ENCODE measurements at places on chromosomes 13 and 19.
A peak's percentile ranks its signal among the peaks of the same experiment; 100 is the strongest.

DNA sequence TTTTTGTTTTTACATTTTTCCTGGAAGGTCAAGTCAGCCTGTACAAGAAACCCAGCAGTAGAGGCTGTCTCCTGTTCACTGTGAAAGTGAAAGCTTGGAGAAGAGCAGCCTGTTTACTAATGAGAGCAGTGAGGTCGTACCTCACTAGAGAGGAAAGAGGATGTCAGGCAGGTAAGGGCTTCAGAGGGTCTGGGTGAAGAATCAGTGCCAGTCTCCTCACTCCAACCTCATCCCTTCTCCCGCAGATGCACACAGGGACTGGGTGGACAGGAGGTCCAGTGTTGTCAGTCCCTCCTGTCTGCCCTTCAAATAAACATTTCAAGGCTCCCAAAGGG lies 462.5 kb downstream of the KLF5 start:
- DNase-seq: no peak

- no peak for DNase-seq
Observed at GRCh38 chr13:50208826-50209335, 193.6 kb downstream of the KCNRG start.

DNA sequence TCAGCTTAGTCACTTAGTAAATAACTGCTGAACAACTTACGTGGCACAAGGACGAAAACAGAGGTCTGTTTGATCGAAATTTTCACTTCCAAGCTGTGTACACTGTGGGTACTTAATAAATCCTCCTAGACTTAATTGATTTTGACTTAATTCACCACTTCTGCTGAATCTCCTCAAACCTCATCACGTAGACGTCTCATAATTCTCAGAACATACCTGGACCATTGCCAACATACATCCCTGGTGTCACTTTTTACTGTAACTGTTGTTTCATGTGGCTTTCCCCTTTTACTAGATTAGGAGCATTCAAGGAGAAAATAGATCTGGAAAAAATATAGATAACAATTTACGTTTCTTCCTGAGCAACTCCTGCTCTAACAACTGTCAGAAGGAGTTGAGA lies 105.0 kb downstream of the MBNL2 start:
- DNase-seq: no peak

DNA sequence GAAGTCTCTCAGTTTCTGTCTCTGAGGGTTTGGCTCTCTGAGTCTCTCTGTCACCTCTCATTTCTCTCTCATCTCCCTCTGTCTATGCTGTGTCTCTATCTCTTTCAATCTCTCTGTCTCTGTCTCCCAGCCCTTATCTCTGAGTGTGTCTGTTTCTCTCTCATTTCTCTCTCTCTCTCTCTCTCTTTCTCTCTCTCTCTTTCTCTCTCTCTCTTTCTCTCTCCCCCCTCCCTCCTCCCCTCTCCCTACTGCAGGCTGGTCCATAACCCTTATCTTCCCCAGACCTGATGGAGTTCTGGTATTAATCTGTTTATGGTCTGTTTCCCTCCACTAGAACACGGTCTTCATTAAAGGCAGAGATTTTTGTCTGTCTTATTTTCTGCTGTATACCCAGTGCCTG lies 1.3 kb upstream of the PVR start:
- DNase-seq: no peak

DNA sequence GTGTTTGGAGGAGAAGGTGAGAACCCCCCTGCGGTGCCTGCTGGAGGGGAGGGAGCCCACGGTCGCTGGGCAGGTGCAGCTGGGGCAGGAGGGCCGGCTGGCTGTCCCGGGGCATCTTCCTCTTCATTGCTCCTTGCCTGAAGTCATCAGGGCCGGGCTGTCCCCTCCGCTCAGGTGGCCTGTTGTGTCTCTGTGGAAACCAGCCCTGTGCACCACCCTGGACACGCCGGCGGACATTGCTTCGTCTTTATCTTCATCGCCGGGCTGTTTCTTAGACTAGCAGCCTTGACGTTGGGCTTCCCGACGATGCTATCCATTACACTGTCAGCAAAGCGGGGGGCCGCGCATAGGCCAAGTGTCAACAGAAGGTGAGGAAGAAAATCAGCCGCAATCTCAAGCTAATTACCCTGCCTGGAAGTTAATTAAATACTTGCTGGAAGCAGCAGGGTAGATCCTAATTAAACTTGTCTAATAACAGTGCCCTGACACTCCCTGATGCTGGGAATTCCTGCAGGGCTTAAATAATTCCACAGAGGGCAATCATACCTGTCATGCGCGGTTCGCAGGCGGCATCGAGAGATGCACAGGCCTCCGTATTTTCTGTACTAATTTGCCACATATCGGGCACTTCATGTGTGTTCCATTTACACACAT lies 111.4 kb upstream of the SOX1 start:
- DNase-seq: no peak

- DNase-seq: no peak
Observed at GRCh38 chr13:50645092-50645491, 198.4 kb downstream of the DLEU7 start.

DNA sequence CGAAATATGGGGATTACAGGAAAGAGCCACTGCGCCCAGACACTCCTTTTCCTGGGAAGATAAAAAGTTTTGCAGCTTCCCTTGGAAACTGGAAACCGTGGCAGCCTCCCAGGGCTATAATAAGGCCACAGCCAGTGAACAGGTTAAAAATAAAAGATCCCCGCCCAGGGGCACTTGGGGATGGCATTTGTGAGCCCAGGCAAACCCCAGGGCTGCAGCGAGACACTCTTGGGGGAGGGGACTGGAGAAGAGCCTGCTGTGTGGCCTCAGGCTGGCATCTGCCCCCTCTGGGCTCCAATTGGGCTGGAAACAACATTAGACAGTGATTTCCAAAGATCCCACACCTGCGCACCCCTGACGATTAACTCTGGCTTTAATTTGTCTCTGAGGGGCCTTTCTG lies 11.2 kb downstream of the FEM1A start:
- no peak for DNase-seq

DNA sequence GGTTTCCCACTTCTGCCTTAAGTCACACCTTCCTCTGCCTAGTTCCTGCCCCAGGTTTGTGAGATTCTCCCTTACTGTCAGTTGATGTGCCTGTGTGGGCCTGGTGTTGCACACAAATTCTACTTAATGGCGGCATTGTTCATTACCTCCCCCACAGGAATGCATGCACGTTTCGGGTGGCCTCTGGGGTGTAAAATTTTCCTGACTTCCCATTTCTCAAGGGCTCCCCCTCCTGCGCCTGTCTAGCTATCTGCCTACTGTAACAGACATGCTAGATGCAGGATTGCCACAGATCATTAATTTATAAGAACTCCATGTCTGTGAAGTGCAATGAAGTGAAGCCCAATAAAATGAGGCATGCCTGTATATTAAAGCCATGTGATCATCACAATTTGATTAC lies 1466.3 kb downstream of the PCDH9 start:
- DNase-seq: no peak

- no peak for DNase-seq
Observed at GRCh38 chr13:74226791-74227475, 92.7 kb upstream of the KLF12 start.

GRCh38 chr13:48950501-48950875 lies 25.2 kb upstream of the FNDC3A start:
- DNase-seq: no peak

- no peak for DNase-seq
Observed at GRCh38 chr13:49776871-49777270, 15.6 kb downstream of the KPNA3 start.

GRCh38 chr19:19460761-19461265 lies 54.5 kb downstream of the TSSK6 start:
- peak; percentile 70 for DNase-seq

DNA sequence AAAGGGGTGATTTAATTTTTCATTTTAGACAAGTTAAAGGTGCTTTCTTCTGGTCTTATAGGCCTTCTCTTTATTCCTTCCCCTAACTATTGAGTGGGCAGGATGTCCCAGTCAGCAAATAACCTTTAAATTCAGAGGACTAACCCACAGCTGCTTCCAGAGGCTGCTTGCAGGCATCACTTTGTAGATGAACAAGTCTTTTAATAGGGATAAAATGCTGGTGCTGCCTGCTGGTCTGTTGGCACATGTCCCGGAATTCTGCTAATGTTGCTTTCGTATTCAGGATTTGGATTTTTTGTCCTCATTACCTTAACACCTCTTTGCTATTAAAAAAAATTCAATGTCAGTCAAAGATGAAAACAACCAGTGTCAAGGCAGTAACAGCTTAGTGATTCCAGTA lies 132.7 kb upstream of the KL start:
- DNase-seq: no peak

DNA sequence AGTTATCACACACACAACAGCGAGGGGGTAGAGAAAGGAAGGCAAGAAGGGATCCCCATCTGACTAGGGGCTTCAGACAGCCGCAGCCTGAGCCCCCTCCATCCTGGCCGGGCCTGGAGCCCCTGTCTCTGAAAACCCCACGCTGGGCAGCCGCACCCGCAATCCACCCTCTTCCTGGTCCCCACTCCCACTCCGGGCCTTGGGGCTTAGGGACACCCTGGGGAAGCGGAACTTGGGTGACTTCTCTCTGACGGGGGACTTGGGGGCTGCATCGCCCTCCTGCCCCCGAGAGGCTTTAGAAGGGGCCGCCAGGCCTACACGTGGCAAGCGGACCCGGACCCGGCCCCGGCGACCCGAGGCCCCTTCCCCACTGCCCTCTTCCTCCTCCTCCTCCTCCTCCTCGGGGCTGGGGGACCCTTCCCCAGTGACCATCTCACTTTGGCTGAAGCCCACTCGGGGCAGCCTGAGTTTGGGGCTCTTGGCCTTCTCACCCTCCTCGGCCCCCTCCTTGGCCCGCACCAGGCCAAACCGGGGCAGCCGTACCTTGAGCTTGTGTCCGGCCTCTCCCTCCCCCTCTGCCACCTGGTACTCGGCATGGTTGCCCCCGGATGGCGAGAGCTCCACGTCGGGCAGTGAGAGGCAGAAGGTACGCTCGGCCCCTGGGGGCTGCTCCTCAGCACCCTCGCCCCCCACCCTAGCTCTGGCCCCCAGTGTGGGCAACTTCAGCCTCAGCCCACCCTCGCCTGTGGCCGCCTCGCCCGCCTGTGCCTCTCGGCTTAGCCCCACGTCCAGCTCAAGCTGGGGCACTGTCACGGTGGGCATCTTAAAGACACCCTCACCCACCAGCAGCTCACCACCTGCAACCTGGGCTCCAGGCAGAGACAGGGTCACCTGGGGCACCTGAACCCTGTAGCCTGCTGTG lies 4.2 kb upstream of the HIPK4 start:
- no peak for DNase-seq

GRCh38 chr13:29065142-29065541 lies 245.0 kb downstream of the MTUS2 start:
- DNase-seq: no peak

DNA sequence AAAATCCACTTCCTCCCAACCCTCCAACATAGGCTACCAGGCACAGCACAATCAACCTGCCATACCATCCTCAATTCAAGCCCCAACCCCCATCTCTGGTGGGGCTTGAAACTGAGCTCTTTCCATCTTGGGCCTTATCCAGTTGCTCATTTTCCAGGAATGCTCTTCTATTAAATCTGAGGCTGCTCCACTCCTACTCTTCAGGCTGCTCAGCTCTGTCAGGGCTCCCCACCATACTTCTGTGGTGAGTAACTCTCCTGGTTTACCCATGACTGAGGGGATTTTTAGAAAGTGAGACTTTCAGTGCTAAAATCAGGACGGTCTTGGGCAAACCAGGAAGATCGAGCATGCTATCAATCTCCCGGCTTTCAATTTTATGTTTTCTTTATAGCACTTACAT lies 512.8 kb downstream of the LMO7 start:
- DNase-seq: no peak

GRCh38 chr19:15197942-15198341 lies 2.9 kb downstream of the NOTCH3 start:
- no peak for DNase-seq
